ENCODE measurements at places on chromosomes 4 and X.

- DNase-seq = no peak
These were observed 215.4 kb downstream of the KDR start for GRCh38 chr4:54909961-54910360.

- DNase-seq = no peak
These were observed 107.9 kb downstream of the PALLD start for GRCh38 chr4:168604496-168605373.

- DNase-seq = no peak
These were observed 290.6 kb upstream of the SLIT2 start for GRCh38 chr4:19961091-19961490.

DNA sequence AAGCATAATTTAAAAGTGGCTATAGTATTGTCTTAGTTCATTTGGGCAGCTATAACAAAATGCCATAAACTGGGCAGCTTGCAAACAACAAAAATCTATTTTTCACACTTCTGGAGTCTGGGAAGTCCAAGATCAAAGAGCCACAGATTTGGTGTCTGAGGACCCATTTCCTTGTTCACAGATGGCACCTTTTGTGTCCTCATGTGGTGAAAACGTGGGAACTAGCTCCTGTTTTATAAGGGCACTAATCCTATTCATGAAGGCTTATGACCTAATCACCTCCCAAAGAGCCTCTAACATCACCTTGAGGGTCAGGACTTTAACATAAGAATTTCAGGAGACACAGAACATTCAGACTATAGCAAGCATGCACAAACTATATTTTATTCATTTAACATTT is 126.5 kb upstream of the WDFY3 start:
- DNase-seq = no peak

GRCh38 chr4:77174426-77174825 is 17.4 kb downstream of the CCNG2 start:
- DNase-seq = no peak

GRCh38 chr4:20126906-20127305 is 124.8 kb upstream of the SLIT2 start:
- peak; percentile 35 for DNase-seq

DNA sequence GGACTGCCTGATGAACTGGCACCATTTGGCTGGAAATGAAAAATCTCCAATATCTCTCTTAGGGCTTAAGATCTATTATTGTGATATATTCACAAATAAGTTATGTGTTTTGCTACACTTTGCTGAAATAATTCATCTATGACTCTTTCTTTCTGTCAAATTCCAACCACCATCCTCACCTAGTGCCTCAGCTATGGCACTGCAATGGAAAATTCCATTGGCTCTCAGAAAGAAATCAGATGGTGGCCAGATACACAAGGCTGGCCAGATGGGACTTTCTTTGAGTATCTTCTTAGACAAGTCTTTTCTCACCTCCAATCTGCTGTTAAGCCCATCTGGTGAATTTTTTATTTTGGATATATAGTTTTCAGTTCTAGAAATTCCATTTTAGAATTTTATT is 28.0 kb downstream of the NAT8L start:
- no peak for DNase-seq

DNA sequence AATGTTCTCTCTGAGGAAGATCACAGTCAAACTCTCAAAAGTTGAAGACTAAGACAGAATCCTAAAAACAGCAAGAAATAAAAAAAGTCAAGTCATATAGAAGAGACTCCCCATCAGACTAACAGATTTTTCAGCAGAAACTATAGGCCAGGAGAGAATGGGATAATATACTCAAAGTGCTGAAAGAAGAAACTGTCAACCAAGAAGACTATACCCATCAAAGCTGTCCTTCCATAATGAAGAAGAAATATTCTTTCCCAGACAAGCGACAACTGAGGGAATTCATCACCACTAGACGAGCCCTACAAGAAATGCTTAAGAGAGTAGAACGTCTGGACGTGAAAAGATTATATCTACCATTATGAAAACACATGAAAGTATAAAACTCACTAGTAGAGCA is 22.0 kb downstream of the TLR6 start:
- no peak for DNase-seq

GRCh38 chrX:130262231-130262630 is 6.5 kb downstream of the ZNF280C start:
- no peak for DNase-seq

- no peak for DNase-seq
These were observed 502.7 kb downstream of the PACRGL start for GRCh38 chr4:21202959-21203358.

DNA sequence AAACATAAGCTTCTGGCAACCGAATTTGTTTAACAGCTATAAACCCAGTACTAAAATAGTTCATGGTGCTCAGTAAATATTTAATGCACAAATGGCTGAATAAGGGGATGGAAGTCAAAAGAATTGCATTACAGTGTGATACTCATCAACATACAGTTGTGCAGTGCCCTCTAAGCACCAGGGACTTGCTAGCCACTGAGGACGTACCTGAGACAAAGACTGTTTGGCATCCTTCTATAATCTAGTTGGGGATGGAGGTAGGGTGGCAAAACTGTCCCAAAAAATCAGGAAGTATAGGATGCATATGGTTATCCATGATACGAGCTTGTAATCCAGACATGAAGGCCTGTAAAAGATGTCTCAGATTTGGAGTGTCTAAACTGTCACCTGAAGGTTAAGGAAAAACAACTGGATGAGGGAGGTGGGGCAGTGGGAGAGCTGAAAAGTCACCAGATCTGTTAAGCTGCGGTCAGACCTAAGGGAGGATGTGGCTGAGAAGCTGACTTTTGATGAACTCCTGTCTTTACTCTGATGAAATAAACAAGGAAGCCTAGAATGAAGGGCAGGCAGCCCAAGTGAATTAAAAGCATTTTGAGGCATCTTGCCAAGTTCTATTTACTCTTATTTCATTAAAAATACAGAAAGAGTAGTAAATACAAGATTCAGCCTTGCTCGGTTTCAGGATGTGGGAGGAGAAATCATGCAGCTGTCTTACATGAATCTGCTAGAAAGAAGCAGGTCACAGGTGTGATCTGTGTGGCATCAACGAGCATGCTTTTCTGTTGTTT is 12.0 kb upstream of the CD38 start:
- no peak for DNase-seq

DNA sequence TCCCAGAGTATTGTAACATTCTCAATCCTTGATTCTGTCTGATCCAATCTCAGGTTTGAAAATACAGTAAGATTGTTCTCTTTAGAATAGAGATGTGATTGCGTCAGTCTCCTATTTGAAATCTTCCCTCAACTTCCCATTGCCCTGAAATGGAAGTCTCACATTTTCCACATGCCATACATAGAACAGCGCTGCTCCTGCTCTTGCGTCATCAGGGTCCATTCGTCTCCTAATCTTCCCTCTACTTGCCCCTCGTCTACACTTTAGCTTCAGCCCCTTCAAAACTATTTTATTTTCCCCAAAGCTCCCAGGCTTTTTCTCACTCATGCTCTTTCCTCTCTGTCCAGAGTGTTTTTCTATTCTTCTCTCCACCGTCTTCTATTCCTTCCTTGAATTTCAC is 301.7 kb upstream of the MAGEB2 start:
- DNase-seq = no peak
